Activated CD4-positive, CD25-positive, alpha-beta regulatory T cell treated with anti-CD3 and anti-CD28 coated beads, Interleukin-2, amount 50 U/mL, for 24 hours (primary cell): ENCODE measurements at places on chromosomes 3 and 15.

GRCh38 chr15:57053470-57053869 is 135.0 kb downstream of the TCF12 start:
- no peak for ATAC-seq

- ATAC-seq = no peak
Observed at GRCh38 chr15:75840659-75841058, 2.6 kb upstream of the UBE2Q2 start.

DNA sequence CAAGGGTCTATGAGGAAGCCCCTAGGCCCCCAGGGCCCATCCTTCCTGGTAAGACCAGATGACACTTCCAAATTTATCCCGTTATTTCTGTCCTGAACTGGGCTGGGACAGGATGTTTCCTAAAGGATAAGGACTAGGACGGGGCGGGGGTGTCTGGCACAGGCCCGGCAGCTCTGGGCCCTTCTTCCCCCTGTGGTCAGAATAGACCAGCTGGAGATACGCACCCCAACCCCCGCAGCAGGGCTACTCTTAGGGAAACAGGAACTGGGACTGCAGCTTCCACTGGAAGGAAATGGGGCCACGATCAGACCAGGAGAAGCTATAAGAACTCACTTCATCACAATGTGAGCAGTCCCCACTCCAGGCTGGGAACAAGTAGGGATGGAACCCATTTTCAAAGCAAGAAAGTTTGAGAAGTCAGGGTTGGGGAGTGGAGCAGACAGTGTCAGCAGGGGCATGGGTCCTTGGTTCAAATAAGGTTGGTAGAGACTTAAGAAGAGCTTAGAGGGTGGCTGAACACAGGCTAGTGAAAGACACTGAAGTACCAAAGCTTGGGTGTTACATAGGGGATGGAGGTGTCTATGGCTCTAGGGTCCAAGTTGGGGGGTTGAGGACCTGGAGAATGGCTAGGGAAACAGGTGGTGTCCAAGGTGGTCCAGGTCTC is 1.1 kb downstream of the NCKIPSD start:
- no peak for ATAC-seq

DNA sequence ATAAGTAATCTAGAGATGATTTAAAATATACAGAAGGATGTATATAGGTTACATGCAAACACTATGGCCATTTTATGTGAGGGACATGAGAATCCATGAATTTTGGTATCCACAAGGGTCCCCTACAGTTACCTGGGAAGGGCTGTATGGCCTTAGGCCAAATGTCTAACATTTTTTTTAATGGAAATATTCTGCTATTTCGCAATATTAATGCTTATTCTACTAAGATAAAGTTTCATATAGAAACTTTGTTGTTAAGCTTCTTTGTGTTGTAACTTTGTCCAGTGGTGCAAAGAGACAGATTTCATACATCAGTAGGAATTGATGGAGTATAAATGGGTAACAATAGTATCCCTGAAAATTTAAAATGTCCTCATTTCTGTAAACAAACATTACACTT is 233.4 kb upstream of the THBS1 start:
- ATAC-seq = no peak

- no peak for ATAC-seq
Observed at GRCh38 chr3:190155752-190156151, 35.1 kb upstream of the P3H2 start.

DNA sequence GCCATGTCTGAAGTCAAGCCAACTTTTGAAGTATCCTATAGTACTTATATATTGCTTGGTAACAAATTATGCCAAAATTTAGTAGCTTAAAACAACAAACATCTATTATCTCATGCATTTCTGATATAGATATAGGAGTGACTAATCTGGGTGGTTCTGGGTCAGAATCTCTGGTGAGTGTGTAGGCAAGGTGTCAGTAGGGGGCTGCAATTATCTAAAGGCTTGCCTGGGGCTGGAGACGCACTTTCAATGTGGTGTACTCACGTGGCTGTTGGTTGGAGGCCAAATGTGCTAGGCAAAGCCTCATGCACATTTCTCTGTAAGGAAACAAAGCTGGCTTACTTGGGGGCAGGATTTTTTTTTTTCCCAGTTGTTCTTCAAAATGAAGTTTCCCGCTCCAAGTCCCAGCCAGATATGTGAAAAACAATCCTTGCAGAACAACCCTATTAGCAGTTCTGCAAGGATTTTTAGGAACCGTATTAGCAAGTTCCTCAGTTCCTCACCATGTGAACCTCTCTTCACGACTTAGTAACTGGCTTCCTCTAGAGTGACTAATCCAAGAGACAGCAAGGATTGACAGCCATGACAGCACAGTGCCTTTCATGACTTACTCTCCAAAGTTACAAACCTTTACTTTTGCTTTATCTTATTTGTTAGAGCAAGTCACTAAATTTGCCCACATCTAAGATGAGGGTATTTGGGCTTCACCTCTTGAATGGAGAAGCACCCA is 25.8 kb downstream of the GREM1 start:
- ATAC-seq = no peak

GRCh38 chr15:42474827-42475226 is 16.1 kb downstream of the ZNF106 start:
- ATAC-seq = no peak
